ENCODE measurements at places on chromosomes 7 and 10. TPM values are rescaled to one million over a fixed set of nuclear protein-coding genes. Genes with fewer than 3 reads are reported as not detected.

DNA sequence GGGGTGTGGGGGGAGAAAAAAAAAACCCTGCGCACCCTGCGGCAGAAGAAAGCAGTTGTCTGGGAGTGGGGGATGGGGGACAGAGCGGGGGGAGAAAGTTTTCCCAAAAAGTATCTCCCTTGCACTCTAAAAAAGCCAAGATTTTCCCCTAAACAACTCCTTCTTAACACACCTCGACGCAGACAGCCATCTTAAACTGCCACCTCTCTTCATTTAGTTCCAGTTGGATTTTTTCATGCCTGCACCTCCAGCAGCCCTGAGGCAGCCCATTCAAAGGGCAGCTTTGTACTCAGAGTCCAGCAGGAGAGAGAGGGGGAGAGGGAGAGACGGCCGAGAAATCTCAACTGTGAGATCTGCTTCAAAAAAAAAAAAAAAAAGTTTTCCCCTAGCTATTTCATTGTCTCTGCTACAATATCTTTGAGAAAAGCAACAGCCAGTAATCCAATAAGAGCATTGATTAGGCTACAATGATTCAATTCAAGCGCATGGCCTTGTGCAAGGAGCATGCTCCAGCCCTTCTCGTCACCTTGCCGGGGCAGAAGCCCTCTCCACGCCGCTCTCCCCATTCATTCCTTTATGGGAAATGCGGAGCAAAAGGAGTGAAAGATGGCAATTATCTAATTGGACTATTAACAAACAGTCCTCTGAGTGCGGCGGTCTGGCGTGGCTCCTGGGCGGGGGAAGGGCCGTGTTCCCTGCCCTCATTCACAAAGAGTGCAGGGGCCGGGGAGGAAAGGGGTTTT is 939 bp upstream of the VAX1 start:
- no peak for DNase-seq

The TEX47 gene
- total RNA-seq = not detected

- no peak for DNase-seq
Observed at GRCh38 chr7:1104516-1105179, 16.7 kb downstream of the GPER1 start.

- DNase-seq = no peak
Observed at GRCh38 chr10:104029521-104029860, 56.2 kb downstream of the COL17A1 start.

- no peak for DNase-seq
Observed at GRCh38 chr10:128026615-128027300, 99.5 kb downstream of the MKI67 start.

DNA sequence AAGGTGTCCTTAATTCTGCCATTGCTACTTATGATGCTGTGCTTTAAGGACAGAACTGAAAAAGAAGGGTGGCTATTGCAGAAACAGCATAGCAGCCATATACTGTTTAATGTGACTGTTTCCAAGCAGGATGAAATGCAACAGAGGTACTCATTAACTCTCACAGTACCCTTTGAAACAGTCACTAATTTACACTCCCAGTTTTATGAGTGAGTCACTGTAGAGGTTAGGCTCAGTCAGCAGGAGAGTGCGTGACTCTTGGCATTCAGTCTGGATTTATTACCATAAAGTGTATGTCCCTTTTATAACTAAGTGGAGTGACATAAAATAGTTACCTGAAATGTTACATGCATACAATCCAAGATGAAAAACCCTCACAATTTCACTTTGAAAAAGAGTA is 27.7 kb downstream of the ALDH18A1 start:
- DNase-seq = no peak

DNA sequence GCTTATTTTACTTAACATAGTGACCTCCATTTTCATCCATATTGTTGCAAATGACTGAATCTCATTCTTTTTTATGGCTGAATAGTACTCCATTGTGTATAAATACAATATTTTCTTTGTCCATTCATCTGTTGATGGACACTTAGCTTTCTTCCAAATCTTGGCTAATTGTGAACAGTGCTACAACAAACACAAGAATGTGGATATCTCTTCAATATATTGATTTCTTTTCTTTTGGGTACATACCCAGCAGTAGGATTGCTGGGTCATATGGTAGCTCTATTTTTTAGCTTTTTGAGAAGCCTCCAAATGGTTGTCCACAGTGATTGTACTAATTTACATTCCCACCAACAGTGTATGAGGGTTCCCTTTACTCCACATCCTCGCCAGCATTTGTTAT is 58.0 kb downstream of the CREB5 start:
- no peak for DNase-seq

The CACNB2 gene
- total RNA-seq = 3.8 TPM

GRCh38 chr7:138979226-138979979 is 1.8 kb downstream of the KIAA1549 start:
- DNase-seq = no peak

DNA sequence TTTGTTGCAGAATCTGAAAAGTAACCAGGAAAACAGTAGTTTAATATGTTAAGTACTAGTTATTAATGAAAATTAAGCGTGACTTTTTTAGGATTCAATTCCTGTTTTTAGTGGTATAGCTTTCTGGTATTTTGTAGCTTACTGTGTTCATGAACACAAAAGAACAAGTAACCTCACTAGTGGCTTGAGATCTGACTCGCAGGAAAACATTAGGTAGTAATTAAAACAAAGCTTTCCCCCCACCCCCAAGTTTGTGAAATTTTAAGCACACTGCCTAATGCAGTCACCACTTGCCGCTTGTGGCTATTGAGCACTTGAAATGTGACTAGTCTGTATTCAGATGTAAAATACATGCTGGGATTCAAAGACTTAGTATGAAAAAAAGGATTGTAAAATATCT is 102.5 kb upstream of the RPA3 start:
- no peak for DNase-seq

DNA sequence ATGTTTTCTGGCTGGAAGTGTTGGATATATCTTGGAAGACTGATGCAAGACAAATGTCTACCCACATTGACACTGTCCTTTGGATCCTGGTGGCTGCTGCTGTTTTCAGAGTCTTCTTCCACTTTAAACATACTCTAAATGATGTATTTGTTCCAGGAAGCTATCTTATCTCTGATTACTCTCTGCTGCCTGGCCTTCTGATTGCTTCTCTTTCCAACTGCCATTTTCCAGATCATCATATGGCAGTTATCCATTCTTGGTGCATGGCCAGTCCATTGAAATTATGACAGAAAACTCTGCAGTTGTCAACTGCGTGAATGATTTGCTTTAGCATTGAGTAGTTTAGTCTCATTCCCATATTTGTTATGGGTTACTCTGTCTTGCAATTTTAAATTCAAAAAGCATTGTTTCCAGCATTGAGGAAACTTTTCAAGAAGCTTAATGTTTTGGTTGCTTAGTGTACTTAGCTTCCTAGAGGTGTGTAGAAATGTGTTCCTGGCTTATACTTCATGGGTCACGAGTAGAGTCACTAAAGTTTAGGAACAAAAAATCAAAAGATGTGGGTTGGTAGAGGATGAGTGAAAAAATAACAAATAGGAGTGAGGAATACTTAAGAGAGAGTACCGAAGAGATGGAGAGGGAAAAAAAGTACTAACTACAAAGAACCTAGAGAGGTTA is 268.3 kb upstream of the MTPN start:
- DNase-seq = no peak

- DNase-seq = no peak
Observed at GRCh38 chr7:30302656-30303311, 18.4 kb downstream of the ZNRF2 start.

GRCh38 chr7:46830-47140 is 145.6 kb upstream of the FAM20C start:
- no peak for DNase-seq

The NME8 gene
- not detected for total RNA-seq

- DNase-seq = no peak
Observed at GRCh38 chr10:93074597-93075368, 1.1 kb downstream of the CYP26A1 start.

DNA sequence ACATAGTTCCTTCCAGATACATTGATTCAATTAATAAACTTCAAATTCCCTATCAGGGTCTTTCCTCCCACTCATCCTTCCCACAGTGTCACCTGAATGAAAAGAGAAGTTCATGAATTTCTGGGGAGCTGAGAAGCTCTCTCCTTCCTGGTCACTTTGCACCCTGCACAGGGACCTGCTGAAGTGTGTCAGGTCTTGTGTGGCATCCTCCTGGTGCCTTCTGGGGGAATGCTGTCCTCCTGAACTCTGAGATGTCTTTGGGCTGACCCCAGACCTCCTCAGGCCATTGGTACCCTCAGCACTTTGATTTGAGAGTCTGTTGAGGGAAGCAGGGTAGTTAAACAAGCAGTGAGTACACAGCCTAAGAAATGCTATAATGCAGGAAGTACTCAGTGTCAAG is 39.5 kb upstream of the ITGA8 start:
- no peak for DNase-seq

DNA sequence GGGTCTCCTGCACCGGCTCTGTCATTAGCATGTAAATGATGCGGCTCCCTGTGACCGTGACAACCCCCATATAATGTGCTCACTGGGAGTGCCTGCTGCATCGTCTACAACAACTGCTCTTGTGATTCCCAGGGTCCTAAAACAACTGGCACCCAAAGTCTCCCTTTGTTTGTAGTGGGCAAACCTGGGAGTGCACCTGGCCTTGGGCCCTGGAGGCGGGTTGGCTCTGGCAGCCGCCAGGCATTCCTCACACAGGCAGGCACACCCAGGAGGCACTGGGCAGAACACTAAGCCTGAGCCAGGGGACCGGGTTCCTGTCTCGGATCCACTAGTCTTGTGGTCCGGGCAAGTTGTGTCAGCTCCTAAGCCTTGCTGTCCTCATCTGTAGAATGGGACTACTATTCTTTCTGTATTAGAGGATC is 115.5 kb upstream of the GPR26 start:
- DNase-seq = no peak

- DNase-seq = no peak
Observed at GRCh38 chr10:47181052-47181849, 118.7 kb upstream of the GDF10 start.

The KNDC1 gene
- 0.19 TPM for total RNA-seq

DNA sequence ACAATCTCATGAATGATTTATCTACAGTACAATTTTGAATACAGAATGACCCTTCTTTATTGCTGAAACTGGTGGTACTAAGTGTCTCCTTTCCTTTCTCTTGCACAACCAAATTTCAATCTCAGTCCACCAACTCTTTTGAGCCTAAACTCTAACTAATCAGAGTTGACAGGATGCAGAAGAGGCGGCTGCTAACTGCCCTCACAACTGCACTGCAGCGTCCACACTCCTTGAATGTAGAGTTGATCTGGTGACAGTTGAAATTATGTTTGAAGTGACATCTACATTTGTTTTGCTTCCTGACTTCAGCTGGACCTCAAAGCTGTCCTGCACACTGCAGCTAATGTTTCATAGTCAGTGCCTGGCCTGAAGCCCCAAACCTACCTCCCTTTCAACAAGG is 139.6 kb downstream of the ZMYND11 start:
- DNase-seq = no peak

DNA sequence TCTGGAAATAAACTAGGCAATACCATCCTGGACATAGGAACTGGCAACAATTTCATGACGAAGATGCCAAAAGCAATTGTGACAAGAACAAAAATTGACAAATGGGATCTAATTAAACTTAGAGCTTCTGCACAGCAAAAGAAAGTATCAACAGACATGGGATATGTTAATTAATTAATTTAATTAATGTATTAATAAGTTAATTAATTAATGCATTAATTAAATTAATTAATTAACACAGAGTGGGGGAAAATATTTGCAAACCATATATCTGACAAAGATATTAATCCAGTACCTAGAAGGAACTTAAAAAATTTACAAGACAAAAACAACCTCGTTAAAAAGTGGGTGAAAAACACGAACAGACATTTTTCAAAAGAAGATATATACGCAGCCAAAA is 83.6 kb downstream of the GCC1 start:
- no peak for DNase-seq

DNA sequence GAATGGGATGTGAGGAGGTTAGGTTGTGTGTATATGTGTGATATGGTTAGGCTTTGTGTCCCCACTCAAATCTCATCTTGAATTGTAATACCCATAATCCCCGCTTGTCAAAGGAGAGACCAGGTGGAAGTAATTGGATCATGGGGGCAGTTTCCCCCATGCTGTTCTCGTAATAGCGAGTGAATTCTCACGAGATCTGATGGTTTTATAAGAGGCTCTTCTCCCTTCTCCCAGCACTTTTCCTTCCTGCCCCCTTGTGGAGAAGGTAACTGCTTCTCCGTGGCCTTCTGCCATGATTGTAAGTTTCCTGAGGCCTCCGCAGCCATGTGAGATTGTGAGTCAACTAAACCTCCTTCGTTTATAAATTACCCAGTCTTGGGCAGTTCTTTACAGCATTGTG is 47.3 kb downstream of the NPVF start:
- no peak for DNase-seq

- DNase-seq = no peak
Observed at GRCh38 chr7:148014001-148014400, 576.6 kb upstream of the C7orf33 start.

The LIPJ gene
- total RNA-seq = not detected

DNA sequence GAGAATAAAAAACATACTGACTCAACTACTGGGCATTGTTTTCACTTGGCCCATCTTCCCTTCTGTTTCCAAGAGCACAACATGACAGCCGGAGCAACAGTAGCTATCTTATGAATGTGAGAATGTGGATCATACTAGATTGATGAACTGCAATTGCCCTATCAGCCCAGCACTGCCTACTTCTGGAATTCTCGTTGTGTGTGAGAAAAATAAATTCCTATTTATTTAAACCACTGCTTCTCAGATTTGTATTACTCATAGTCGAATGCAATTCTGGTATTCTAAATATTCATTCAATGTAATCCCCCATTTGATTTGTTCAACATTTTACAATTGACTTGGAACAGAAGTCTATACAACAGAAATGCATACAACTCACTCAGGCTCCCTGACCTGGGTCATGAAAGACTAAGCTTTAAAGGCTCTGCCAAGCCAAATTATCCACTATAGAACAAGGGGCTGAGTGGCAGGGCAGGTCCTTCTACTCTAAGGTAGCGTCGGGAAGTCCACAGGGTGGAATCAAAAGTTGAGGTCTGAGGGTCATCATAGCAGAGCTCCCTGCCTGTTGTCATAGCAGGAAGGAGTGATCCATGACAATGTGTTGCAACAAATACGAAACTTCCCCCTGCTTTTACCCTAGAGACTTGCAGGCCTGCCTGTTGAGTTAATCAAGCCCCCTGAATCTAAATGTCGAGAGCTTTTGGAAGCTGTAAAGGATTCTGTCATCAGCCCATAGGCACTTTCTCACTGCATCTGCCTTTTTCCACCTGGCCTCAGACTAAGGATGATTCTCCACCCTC is 12.4 kb upstream of the JAZF1 start:
- no peak for DNase-seq

GRCh38 chr7:36360244-36360643 is 29.4 kb upstream of the ANLN start:
- no peak for DNase-seq

The SPDYE5 gene
- not detected for total RNA-seq

GRCh38 chr10:112689327-112690072 is 242.5 kb downstream of the VTI1A start:
- no peak for DNase-seq

The EPHB4 gene
- 55.0 TPM for total RNA-seq

The ZNF746 gene
- 12.1 TPM for total RNA-seq

The DDC gene
- not detected for total RNA-seq

The SCRN1 gene
- 26.9 TPM for total RNA-seq

- no peak for DNase-seq
Observed at GRCh38 chr10:132282667-132283603, 24.8 kb downstream of the STK32C start.

GRCh38 chr10:97816609-97817008 is 33.0 kb upstream of the GOLGA7B start:
- DNase-seq = no peak

- DNase-seq = no peak
Observed at GRCh38 chr7:79520543-79520942, 67.1 kb upstream of the MAGI2 start.
